Activated CD8-positive, alpha-beta T cell treated with anti-CD3 and anti-CD28 coated beads for 36 hours (primary cell): ENCODE measurements at places on chromosomes 4 and X.
A peak's percentile ranks its signal among the peaks of the same experiment; 100 is the strongest.

- DNase-seq = no peak
Measured at GRCh38 chr4:1830234-1830633, 25.7 kb downstream of the LETM1 start.

DNA sequence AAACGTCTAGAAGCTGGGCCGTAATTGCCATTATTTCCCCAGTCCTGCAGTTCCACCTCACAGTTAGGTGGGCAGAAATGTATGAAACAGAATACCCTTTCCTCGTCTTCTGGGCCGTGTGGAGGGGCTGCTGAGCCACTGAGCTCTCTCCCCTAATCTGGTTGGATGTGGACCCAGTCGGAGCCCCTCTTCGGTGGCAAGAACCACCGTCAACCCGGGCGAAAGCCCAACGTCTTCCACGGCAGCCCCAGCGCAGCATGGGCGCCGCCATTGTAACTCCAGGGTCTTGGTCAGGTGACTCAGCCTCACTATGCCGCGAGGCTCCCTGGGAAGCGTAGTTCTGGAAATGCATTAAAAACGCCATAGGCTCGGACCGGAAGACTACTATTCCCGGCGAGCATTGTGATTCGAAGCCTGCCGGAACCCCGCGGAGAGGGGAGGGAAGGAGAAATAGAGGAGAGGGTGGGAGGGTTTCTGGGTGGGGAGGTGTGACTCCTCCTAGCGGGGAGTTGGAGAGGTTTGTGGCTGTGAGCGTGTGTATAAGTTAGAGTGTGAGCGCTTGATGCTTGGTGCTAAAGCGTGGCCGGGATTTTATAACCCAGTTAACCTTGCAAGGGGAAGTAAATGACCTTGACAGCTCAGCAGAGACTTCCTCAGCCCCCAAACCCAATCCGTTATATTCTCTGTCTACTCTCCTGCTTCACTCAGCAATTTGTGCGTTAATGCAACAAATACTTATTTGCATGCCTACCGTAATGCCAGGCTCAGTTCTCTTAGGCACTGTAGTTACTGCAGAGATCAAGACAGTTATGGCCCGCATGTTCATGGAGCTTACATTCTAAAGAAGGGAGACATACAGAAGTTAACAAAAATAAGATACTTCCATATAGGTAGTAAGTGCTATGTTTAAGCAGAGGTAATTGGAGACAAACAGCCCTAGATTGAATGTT is at the start of gene GATB:
Gene GATB (minus strand): TSS at position 296 of the 950 bp plus-strand sequence. CDS start 25 bp downstream, at position 271.
- peak; percentile 96 for DNase-seq

GRCh38 chr4:40938337-40938736 is 188.6 kb downstream of the NSUN7 start:
- no peak for DNase-seq

GRCh38 chr4:15651676-15652075 is 3.5 kb downstream of the FBXL5 start:
- no peak for DNase-seq

GRCh38 chr4:40515037-40515397 is 114.6 kb downstream of the RBM47 start:
- no peak for DNase-seq

GRCh38 chr4:110245577-110245976 is 47.2 kb upstream of the ELOVL6 start:
- no peak for DNase-seq

- DNase-seq = peak; percentile 35
Measured at GRCh38 chrX:129823522-129823921, 20.2 kb downstream of the ZDHHC9 start.

DNA sequence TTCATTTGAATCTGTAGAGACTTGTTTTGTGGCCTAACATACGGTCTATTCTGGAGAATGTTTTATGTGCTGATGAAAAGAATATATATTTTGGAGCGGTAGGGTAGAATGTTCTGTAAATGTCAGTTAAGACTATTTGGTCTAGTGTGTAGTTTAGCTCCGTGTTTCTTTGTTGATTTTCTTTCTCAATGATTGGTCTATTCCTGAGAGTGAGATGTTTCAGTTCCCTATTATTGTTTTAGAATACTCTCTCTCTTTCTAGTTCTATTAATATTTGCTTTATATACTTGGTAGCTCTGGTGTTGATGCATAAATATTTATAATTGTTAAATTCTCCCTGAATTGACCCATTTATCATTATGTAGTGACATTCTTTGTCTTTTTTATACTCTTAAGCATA is 236.5 kb downstream of the GLUD2 start:
- DNase-seq = no peak

- DNase-seq = no peak
Measured at GRCh38 chr4:185219551-185220344, 10.3 kb downstream of the SNX25 start.

DNA sequence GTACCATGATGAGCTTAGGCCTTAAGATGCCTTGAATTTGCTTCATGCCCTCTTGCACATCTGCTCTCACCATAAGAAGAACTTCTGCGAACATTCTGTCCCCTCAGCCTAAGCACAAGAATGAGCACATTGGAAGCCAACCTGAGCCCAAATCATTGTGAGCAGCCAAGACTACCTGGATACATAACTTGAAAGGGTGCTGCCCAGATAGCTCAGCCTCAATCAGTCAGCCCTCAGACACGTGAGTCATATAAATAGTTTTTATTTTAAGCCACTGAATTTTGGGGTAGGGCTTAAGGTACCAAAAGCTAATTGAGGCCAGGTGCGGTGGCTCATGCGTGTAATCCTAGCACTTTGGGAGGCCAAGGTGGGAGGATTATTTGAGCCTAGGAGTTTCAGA is 27.5 kb upstream of the BBS12 start:
- DNase-seq = no peak

- DNase-seq = no peak
Measured at GRCh38 chr4:24511371-24512063, 72.8 kb downstream of the DHX15 start.
